ENCODE measurements at places on chromosomes 1 and 21.

GRCh38 chr1:30353637-30354036 lies 369.7 kb downstream of the MATN1 start:
- DNase-seq = no peak

DNA sequence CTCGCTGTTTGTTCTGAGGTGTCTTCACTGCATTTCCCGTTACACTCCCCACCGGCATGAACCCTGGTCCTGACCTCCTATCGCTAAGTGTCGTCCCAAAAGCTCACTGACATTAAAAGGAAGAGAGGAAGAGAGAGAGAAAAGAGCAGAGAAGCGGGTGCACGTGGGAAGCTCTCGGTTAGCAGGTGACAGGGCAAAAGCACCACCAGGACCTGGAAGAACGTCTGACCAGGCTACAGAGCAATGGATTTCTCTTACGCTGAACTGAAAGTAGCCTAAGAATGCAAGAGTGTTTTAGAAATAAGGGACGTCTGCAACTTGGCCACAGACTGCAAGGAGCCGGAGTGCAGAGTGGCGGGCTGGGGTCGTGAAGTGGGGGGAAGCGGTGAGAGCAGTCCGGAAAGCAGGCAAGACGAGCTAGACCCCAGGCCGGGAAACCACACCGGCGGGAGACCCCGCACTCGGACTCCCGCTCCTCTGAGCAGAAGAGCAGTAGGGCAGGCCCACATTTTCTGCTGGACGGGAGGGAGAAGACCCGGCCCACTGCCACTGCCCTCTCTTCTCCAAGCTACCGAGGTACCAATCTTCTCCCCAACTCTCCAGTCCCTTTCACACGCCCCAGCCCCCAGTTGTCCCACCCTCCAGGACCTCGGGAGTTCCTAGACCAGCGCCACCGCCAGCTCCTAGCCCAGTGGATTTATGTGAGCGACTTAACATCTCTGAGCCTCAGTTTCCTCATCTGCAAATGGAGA lies 8.3 kb upstream of the MPZL1 start:
- peak; percentile 38 for DNase-seq

DNA sequence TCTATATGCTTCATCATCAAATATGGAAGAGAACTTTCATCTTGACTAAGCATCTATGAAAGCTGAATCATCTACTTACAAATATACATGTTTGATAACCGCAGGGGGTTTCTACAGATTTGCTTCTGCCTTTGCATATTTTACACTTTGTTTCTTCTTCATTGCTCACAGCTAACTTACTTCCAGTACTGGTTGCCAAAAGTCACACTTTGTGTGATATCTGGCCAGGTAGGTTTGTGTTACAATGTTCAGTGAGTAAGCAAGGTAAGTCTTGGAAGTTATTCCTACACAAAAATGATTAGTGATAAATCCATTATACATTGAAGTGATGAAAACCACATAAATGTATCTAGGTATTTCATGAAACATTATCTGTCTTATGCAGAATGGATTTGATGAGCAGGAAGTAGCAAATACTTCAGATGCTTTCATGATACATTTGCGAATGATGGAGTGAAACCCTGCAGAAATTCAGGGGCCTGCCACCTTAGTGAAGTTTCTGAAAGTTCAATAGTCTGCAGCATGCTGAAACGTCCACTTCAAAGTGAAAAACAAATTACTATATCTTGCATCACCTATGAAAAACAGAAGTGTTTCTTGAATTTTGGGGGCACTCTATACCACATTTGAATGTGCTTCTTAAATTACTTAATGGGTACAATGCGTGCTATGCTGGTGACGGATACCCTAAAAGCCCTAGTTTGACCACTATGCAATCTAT lies 187.3 kb downstream of the ATP6V1G3 start:
- DNase-seq = no peak

- DNase-seq = no peak
Observed at GRCh38 chr1:34739613-34740012, 15.2 kb upstream of the GJB5 start.

DNA sequence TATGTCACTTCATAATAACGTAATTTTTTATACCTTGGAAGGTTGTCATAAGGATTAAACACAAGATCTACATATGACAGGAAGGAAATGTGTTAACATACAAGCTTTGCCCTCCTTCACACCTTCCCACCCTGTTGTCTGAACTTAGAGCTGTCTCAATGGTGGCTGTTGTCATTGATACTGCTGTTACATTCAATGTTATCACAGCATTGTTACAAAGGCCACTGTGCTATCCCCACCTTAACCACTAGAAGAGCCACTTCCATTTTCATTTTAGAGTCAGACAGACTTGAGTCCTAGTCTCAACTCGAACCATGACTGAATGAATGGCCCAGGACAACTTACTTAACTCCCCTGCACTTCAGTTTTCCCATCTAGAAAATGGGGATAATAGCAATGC lies 31.2 kb downstream of the TAS1R2 start:
- DNase-seq = no peak

GRCh38 chr1:114468047-114468446 lies 43.0 kb downstream of the TRIM33 start:
- peak; percentile 20 for DNase-seq

DNA sequence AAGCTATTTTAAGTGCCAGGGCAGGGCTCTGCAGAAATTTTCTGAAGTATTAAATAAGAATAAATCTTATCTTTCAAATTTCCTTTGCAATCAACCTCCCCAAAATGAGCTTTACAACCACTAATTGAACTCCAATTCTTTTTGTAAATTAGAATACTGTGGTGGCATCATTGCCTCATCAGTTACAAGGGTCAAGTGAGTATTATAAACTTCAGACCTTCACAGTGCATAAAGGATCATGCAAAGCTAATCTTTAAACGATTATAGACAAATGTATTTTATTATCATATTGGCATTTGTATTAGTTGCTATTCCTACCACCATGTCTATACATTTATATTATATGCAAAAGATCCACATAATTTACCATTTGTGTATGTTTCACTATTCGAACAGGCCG lies 7.2 kb downstream of the CHML start:
- DNase-seq = no peak

- peak; percentile 2 for DNase-seq
Observed at GRCh38 chr1:22662318-22662717, 9.3 kb downstream of the C1QB start.

DNA sequence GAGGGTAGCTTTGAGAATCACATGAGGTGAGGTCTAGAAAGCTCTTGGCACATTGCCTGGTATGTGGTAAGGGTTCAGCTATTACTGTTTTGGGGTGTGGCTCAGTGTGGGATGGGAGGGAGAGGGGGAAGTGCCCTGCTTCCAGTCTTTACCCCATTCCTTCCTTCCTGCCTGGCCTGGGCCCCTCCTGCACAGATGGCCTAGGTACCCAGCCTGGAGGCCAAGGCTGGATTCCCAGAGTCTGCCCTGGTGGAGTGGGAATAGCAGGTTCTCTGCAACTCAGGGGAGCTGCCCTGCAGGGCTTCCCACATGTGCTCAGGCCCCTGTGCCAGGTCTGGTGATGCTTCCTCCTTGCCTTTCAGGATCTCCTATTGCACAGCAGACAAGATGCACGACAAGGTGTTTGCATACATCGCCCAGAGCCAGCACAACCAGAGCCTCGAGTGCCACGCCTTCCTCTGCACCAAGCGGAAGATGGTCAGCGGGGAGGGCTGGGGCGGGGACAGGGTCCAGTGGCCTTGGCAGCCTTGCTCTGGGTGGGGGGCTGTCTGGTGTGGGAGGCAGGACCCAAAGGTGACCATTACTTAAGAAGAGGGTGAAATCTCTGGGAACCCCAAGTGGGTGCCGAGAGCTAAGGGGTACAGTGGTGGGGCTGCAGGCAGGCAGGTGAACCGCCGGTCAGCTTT lies 13.5 kb downstream of the LDLRAP1 start:
- DNase-seq = peak; percentile 61

GRCh38 chr1:44505210-44505993 lies 100.3 kb downstream of the RNF220 start:
- peak; percentile 16 for DNase-seq

- DNase-seq = peak; percentile 87
Observed at GRCh38 chr1:214453109-214453722, 98.2 kb downstream of the PTPN14 start.

GRCh38 chr1:25869909-25870606 lies 5.5 kb downstream of the PAQR7 start:
- DNase-seq = no peak

DNA sequence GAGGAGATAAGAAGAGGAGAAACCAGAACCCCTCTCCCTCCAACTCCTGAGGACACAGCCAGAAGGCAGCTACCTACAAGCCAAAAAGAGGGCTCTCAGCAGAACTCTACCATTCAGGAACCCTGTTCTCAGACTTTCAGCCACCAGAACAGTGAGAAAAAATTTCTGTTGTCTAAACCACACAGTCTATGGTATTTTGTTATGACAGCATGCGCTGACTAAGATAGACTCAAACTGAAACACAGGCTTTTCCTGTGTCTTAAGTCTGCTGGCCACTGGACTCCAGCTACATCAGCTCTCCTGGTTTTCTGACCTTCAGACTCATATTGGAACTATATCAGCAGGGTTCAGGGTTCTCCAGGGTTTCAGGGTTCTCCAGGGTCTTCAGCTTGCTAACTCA lies 126.5 kb upstream of the TNFSF4 start:
- no peak for DNase-seq

DNA sequence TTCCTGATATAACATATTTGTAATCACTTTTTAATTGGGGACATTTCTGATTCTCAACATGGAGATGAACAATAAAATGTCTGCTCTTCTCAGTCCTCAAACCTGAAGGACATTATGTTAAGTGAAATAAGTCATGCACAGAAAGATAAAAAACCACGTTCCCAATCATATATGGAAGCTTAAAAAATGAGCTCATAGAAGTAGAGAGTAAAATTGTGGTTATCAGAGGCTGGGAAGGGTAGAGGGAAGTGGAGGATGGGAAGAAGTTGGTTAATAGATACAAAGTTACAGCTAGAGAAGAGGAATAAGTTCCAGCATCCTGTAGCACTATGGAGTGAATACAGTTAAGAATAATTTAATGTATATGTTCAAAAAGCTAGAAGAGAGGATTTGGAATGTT lies 1.5 kb upstream of the CD48 start:
- no peak for DNase-seq

DNA sequence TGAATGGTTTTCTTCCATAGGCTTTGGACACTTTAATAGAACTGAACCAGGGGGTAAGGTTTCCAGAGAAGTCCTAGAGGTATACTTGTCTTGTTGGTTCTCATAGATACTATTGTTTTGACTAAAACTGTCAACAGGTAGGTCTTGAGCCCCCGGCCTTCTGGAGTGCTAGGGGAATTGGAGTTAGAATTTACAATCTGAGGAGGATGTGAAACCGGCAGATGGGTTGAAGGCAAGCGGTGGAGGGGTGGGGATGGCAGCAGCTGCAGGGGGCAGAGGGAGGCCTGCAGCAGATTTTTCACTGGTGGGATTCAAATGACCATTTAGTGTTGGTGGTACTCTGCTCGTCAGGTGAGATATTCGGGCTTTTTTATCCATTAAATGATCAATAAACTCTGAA lies 4.3 kb upstream of the CD1D start:
- no peak for DNase-seq

- peak; percentile 1 for DNase-seq
Observed at GRCh38 chr1:63189677-63190076, 132.7 kb upstream of the FOXD3 start.

- peak; percentile 70 for DNase-seq
Observed at GRCh38 chr1:39167632-39168209, 36.8 kb upstream of the MACF1 start.

GRCh38 chr1:36753451-36753850 lies 270.7 kb upstream of the CSF3R start:
- DNase-seq = no peak

- no peak for DNase-seq
Observed at GRCh38 chr1:206975306-206975705, 5.0 kb upstream of the FCAMR start.

GRCh38 chr1:23732363-23733224 lies 10.7 kb upstream of the ELOA start:
- DNase-seq = peak; percentile 63

GRCh38 chr1:201667479-201667878 lies 128.6 kb downstream of the NAV1 start:
- no peak for DNase-seq

DNA sequence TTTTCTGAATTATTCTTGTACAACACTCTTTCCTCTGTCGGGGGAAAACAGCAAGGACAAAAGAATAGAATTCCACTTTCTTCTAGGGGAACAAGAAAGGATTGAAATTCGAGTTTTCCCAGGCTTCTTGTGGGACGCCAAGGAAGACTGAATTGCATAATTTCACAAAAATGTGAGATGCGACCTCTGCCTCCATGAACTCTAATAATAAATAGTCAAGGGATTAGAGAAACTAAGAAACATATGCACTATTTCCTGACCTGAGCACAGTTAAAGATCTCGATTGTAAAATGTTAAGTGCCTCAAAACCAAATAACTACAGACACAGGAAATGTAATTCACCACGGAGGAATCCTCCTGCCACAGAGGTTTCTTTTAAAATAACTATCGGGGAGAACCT lies 117.3 kb upstream of the MARK1 start:
- DNase-seq = peak; percentile 3

GRCh38 chr1:10651389-10651766 lies 145.1 kb downstream of the CASZ1 start:
- no peak for DNase-seq

DNA sequence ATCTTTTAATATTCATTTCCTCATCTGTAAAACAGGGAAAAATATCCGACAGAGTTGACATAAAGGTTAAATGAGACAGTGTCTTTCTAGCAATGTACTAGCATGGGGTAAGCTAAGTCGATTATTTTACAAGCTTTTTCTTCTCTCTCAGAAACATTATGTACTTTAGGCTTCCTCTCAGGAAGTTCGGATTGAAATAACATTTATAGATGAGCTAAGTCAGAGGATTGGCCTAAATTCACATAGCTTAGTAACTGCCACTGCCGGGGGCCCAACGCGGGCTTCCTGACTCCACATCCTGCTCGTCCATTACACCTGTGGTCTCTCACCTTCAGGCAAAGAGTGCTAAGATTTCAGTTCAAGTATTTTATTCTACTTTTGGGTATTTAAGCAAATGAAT lies 462.3 kb upstream of the NFIA start:
- no peak for DNase-seq

DNA sequence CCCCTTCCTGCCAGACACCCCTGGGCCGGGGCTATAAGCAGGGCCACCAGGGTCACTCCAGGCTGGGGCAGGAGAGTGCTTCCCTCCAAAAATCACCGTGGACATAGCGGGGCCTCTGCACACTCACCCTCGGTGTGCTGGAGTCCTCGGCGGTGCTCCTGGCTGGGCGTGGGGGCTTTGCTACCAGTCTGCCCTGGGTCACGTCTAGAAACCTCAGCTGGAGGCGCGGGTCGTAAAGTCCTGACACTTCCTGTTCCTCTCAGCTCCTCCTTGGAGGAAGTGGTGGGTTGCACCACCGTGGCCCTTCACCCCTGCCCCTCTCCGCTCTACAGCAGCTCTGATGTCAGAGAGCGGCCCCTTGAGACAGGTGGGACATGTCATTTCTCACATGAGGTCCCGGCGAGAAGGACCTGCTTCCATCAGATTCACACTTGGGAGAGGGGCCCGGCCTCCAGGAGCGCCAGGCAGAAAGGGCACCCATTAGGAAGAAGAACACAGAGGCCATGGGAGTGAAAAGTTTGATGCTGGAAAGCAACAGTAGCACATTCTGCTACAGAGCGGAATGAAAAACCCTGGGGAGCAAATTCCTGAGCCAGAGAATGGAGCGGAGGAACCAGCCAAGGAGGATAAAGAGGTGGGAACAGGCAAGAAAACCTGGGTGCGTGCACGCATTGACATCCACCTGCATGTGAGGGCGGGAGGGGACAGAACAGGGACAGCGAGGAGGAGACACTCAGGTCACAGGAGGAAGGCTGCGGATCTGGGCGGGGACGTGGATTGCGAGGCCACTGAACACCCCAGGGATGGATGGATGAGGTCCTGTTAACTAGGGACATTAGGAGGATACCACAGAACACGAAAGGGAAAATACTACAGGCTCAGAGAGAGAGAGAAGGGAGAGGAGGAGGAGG lies at the start of gene ITGB2:
ITGB2 (minus strand) TSS at position 206 of the 911 bp plus-strand sequence. CDS start 10,117 bp downstream, outside the sequence.
- DNase-seq = no peak
